Activated B cell treated with CpG ODN at 0.5 μM for 24 hours (primary cell): ENCODE measurements at places on chromosomes 2 and 18.

- H3K4me3 ChIP-seq = no peak overlapping the region
- no peak for DNase-seq
- no peak overlapping the region for H3K27ac ChIP-seq
- H3K27me3 ChIP-seq = no peaks in the 10 kb centered on the region
- H3K4me1 ChIP-seq = no peaks in the 10 kb centered on the region
These were observed 19.2 kb upstream of the SLC14A2 start for GRCh38 chr18:45596036-45596435.

DNA sequence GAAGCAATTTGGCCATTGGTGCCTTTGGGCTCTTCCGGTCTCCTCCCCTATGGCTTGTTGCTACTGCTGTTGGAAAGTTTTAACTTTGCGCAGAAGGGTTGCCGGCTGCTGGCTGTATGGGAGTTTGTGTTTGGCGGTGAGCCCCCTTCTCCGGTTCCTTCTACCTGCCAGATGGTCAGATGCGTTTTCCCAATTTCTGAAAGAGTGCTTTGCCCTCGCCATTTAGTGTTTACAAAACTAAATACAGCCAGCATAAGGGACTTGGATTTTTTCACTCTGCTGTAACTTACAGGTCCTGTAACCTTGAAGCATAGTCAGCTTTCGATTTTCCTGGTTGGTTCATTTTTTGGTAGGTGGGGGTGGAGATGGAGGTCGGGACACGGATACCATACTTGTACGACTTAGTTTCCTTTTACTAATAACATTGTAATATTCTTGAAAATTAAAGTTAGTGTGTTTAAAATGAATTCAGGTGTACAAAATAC lies 604 bp downstream of the COQ10B start:
- peaks cover 17% of the 10 kb centered on the region for H3K36me3 ChIP-seq
- H3K4me1 ChIP-seq = peaks cover 45% of the 10 kb centered on the region
- H3K27me3 ChIP-seq = no peaks in the 10 kb centered on the region
- H3K27ac ChIP-seq = peak overlapping the region; percentile 94
- no peak for DNase-seq
- peak overlapping the region; percentile 91 for H3K4me3 ChIP-seq

GRCh38 chr2:98771264-98771663 lies 40.3 kb upstream of the MGAT4A start:
- H3K4me3 ChIP-seq = no peak overlapping the region
- DNase-seq = no peak
- H3K36me3 ChIP-seq = no peaks in the 10 kb centered on the region
- peaks cover 45% of the 10 kb centered on the region for H3K4me1 ChIP-seq

- no peak overlapping the region for H3K4me3 ChIP-seq
- no peaks in the 10 kb centered on the region for H3K4me1 ChIP-seq
- no peak for DNase-seq
- no peak overlapping the region for H3K27ac ChIP-seq
These were observed 301.8 kb downstream of the GBX2 start for GRCh38 chr2:235866373-235866772.

DNA sequence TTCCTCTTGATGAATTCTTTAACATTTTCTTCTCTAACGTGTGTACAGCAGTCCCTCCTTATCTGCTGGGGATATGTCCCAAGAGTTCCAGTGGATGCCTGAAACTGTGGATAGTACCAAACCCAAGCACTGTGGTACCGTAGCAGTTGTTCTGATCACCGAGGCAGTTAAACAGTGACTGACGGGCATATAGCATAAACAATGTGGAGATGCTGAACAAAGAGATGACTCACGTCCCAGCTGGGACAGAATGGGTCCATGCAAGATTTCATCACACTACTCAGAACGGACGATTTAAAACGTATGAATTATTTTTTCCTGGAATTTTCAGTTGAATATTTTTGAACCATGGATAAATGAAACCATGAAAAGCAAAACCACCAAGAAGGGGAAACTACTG lies 54.5 kb upstream of the SPAG16 start:
- DNase-seq = no peak
- H3K4me3 ChIP-seq = peak overlapping the region; percentile 57
- peaks cover 82% of the 10 kb centered on the region for H3K4me1 ChIP-seq
- H3K27me3 ChIP-seq = no peaks in the 10 kb centered on the region
- no peaks in the 10 kb centered on the region for H3K36me3 ChIP-seq
- H3K27ac ChIP-seq = peak overlapping the region; percentile 92

DNA sequence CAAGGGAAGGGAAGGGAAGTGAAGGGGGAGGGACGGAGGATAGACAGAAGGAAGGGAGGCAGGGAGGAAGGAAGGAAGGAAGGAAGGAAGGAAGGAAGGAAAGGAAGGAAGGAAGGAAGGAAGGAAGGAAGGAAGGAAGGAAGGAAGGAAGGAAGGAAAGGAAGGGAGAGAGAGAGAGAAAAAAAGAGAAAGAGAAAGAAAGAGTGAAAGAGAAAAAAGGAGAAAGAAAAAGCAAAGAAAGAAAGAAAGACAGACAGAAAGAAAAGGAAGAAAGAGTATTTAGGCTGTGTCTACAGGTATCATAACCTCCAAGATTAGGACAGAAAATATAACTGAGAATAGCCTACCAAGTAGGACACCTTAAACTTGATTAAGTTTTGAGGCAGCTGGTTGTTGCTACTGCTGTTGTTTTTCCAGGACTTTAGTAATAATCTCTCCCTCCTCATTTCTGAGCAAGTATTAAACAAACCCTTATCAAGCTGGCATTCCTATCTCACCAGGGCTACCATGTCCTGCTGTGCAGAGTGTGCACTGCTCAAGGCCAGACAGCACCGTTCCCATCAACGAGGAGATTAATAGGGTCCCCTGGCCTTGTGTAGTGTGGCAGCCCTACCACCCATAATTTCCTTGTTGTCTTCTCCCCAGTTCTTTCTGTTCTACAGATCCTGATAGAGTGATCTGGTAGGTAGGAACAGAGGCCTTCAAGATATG lies 90.5 kb upstream of the FHL2 start:
- no peak overlapping the region for H3K27ac ChIP-seq
- H3K36me3 ChIP-seq = no peaks in the 10 kb centered on the region
- H3K4me3 ChIP-seq = no peak overlapping the region
- no peaks in the 10 kb centered on the region for H3K4me1 ChIP-seq
- H3K27me3 ChIP-seq = peaks cover 5% of the 10 kb centered on the region
- no peak for DNase-seq

- no peaks in the 10 kb centered on the region for H3K27me3 ChIP-seq
- no peak overlapping the region for H3K4me3 ChIP-seq
- H3K27ac ChIP-seq = no peak overlapping the region
- H3K36me3 ChIP-seq = no peaks in the 10 kb centered on the region
These were observed 100.4 kb upstream of the RND3 start for GRCh38 chr2:150587547-150588505.
